GM23338 (cell line): ENCODE measurements at places on chromosomes 3 and 15.

GRCh38 chr3:16430717-16431630, 82.5 kb downstream of the RFTN1 start:
- no peak for DNase-seq

GRCh38 chr3:99678023-99678422, 39.6 kb downstream of the COL8A1 start:
- DNase-seq = no peak

GRCh38 chr3:63576846-63577245, 75.6 kb upstream of the SNTN start:
- peak; percentile 67 for DNase-seq

GRCh38 chr15:39629371-39629770, 48.5 kb downstream of the THBS1 start:
- DNase-seq = no peak

DNA sequence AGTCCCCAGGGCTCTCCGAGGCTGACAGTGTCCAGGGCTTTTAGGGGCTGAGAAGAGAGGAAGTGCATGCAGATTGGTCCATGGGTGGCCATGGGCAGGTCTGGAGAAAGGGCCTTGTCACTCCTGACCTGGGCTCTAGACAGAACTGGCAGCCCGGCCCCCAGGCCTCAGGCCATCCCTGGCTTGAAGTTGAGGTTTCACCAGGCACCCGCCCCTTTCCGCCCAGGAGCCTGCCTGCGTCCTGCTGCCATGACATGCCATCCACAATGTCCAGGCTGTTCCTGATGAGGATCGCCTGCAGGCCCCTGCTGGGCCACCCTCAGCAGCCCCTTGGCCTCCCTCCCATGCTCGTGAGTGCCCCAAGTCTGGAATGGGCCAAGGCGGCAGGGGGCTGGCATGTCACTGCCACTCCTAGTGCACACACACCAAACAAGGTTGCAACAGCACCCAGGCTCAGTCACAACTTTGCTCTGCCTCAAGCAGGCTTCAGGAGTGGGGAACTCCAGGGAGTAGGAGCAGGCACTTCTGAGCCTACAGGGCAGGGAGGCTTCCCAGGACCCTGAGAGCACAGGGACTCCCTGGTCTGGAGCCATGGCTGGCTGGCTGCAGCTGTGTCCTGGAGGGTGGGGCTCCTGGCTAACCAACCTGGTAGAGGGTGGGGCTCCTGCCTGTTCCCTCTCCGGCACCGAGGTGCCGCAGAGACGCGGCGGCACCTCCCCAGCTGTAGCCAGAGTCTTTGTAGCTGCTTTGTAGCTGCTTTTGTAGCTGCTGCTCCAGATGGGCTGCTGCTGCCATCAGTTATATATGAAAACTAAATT, 1457.1 kb upstream of the GBE1 start:
- DNase-seq = no peak

- DNase-seq = peak; percentile 28
These were observed 81.4 kb upstream of the PXYLP1 start for GRCh38 chr3:141150081-141150830.

DNA sequence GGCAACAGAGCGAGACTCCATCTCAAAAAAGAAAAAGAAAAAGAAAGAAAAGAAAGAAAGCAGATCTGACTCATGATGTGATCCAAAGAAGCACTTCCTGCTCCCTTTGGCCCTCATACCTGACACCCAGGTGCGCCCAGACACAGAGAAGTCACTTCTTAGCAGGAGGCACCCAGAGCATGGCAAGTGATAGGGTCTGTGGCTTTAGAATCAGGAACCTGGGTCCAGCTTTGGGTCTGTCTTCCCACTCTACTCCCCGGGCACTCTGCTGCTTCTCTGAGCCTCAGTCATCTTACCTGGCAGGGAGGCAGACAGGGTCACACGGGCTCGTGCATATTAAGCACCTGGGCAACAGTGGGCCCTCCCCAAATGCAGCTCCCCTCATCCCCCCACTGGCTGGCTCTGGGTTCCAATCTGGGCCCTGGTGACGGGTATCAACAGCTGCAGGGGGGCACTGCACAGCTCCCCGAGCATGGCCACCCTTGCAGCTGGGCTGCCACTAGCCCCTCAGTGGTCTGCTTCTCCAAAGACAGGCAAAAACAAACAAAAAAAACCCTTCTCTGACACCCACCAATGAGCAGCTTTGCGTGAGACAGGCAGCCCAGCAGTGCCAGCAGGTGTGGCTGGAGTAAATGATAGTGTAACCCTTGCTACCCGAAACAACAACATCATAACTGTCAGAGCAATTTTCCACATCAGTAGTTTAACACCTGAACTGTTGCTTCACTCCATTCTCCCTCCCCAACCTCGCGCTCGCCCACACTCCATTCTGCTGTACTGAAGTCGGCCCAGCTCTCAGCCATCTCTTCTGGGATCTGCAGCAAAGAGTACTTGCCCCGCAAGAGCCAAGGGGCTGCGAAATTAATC, 99.8 kb downstream of the MEGF11 start:
- DNase-seq = no peak

DNA sequence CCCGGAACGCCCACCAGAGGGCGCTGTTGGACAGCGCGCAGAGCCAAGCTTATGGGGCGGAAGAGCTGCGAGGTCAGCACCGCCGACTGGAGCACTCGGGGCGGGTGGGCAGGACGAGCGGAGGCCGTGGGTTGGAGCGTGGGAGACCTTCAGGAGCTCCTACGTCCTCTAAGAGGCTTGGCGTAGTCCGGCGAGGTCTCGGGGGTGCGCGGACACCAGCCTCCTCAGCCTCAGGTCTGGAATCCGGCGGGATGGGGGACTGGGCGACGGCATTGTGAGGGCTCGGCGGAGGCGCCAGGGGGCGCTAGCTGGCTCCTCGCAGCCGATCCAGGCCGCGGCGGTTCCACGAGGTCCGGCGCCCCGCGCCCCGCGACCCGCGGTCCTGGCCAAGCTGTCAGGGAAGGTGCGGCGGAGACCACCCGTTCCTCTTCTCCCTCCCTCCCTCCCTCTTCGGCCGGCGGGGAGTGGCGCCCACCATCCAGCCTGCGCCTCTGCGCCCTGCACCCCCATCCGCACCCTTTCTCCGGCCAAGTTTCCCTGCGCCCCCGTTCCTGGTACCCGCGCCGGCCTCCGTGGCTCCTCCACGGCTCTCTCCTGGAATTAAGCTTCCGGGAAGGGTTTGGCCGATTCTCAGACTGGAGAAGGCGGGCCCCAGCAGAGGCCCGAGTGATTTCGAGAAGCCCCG, 24.3 kb upstream of the POLG start:
- DNase-seq = peak; percentile 71

- DNase-seq = peak; percentile 73
These were observed 41.2 kb downstream of the CEP63 start for GRCh38 chr3:134527037-134527436.

GRCh38 chr15:70974004-70974832, 81.6 kb downstream of the LRRC49 start:
- DNase-seq = peak; percentile 67

DNA sequence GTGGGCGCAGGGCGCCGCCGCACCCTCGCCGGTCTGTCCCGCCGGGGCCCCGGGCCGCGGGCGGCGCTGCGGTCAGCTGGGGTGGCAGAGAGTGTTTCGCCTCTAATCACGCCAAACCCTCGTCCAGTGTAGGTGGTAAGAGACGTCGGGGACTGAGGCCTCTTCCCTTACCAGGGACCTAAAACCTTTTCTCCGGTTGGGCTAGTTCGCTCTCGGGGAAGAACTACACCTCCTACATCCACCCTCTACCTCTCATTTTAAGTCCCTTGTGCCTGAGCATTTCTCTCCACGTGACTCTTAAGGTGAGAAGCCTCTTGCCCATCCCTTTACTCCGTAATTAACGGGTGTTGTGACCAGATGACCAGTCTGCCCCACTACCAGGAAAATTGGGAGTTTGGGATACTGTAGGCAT, 520 bp downstream of the TMEM42 start:
- DNase-seq = peak; percentile 63

GRCh38 chr15:76098685-76099084, 38.9 kb downstream of the TMEM266 start:
- DNase-seq = no peak

DNA sequence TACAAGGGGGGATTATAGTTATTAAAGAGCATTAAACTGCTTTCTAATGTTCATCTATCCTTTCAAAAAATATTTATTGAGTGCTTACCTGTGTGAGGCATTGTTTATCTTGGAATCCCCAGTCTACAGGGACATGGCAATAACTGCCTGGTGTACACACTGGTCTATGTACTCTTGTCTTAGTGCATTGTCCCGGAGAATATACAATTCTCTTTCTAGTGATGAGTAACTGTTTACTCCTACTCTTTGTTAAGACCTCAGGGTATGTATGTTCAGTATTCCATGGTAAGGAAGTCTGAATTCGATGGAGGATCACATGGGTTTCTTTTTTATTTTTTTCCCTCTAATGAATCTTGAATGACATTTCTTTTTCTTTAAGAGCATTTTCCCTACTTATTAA, 772.4 kb upstream of the NR2F2 start:
- no peak for DNase-seq

DNA sequence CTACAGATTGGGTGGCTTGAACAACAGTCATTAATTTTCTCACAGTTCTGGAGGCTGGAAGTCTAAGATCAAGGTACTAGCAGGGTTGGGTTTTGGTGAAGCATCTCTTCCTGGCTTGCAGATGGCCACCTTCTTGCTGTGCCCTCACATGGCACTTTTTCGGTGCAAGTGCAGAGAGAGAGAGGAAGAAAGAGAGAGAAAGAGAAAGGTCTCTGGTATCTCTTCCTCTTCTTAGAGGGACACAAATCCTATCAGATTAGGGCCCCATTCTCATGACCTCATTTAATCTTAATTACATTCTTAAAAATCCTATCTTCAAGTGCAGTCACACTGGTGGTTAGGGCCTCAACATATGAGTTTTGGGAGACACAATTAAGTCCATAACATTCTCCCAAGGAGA, 167.1 kb downstream of the NFKBIZ start:
- no peak for DNase-seq

GRCh38 chr15:91968610-91969009, 115.1 kb downstream of the SLCO3A1 start:
- DNase-seq = peak; percentile 70

DNA sequence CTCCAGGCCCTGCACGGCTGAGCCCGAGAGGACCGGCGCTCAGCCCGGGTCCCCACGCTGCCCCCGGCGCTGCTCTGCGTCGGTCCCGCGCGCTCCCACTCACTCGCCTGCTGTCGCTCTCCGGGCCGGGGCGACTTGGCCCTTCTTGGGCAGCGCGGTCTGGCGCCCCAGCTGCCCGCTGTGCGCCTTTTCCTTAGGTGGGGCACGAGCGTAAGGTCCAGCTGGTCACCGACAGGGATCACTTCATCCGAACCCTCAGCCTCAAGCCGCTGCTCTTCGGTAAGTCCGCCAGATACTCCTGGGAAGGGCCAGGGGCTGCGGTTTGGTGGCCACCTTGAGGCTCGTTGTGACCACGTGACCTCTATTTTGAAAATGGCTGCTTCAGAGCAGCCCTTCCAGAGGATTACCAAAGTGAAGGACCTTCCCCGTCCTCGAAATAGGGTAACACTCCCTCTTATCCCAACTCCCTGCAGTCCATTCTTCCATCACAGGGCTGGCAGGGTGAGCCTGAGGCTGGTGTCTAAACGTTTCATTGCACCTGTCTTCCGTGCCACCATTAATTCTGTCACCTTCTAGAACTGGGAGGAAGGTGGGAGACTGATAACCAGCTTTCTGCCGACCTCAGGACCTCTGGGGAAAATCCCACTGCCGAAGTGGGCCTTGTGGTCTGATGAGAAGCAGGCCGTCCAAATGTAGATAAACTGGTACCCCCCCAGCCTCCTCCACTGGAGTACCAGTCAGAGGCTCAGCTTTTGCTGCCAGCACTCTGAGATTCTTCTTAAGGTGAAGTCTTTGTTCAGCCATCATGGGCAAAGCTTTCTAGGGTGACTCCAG, 812 bp downstream of the P4HTM start:
- peak; percentile 70 for DNase-seq

DNA sequence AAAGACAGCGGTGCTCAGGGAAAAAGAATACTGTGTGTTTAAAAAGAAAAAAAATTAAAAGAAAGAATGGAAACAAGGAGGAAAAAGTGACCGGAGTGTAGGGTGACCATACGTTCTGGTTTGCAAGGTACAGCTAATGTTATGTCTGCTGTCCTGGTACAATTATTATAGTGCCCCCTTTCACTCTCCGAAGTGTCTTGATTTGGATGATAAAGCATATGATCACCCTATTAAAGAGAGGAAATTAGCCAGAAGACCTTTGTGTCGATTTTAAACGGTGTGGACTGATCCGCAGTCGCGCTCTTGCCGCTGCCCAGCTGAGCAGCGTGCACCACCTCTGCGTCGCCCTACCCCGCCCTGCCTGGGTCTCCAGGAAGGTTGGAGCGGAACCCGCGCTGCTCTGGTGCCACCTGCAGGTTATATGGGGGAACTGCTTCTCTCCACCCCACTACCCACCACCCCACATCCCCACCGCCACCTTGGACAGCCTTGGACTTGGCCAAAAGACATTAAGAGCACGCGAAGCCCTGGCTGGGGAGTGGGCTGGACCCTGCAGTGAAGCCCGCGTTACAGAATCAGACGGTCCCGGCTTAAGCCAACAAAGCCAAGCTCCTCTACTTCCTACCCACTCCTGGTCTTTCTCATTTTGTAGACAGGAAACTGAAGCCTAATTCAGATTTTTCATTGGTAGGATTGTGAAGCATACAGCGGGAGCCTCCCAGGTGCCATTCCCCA, 41.2 kb upstream of the UBE2Q2 start:
- DNase-seq = peak; percentile 92

- no peak for DNase-seq
These were observed 153.9 kb upstream of the TPM1 start for GRCh38 chr15:62888623-62889022.

GRCh38 chr15:38084289-38084688, 149.8 kb downstream of the TMCO5A start:
- no peak for DNase-seq

DNA sequence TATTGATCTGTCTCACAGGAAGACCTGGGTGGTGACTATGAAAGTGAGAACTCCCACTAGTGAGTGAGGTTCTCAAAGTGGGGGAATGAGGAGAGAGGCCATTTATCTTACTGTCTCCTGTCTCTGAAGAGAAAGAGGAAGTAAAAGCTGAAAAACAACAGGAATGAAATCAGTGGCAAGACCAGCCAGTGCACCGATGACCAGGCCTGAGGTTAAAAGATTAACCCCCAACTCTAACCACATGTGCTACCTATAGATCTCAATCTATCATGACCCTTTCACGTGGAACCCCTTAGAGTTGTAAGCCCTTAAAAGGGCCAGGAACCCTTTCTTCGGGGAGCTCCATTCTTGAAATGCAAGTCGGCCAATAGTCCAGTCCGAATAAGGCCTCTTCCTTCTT, 239.3 kb upstream of the CNTN6 start:
- DNase-seq = no peak

- DNase-seq = no peak
These were observed 74.6 kb upstream of the ARL6 start for GRCh38 chr3:97689962-97690361.
